HEK293T (cell line): ENCODE measurements at places on chromosomes 7 and 10.

GRCh38 chr7:88586219-88586618 lies 173.3 kb upstream of the ZNF804B start:
- DNase-seq: no peak

- DNase-seq: no peak
These were observed 245.1 kb downstream of the STK31 start for GRCh38 chr7:23955145-23955544.

GRCh38 chr10:46283580-46284285 lies 3.1 kb upstream of the ANTXRL start:
- no peak for DNase-seq

DNA sequence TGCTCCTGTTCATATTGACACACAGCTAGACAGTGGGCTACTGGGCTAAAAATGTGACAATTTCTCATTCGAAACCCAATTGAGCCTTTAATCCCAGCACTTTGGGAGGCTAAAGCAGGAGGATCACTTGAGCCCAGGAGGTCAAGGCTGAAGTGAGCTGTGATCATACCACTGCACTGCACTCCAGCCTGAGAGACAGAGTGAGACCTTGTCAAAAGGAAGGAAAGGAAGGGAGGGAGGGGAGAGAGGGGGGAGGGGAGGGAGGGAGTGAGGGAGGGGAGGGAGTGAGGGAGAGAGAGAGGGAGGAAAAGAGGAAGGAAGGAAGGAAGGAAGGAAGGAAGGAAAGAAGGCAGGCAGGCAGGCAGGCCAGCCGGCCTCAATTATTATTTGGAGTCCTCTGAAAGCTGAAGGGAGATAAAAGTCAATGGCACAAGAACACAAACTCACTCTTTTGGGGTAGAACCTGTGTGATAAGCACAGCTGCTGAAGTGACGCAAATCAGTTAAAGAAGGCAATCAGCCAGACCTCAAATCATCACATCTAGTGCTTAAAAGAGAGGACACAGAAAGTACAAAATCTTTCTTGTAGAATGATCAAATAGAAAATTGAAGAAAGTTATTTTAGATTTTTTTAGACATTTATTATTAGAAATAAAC lies 98.1 kb downstream of the CCDC71L start:
- DNase-seq: no peak

DNA sequence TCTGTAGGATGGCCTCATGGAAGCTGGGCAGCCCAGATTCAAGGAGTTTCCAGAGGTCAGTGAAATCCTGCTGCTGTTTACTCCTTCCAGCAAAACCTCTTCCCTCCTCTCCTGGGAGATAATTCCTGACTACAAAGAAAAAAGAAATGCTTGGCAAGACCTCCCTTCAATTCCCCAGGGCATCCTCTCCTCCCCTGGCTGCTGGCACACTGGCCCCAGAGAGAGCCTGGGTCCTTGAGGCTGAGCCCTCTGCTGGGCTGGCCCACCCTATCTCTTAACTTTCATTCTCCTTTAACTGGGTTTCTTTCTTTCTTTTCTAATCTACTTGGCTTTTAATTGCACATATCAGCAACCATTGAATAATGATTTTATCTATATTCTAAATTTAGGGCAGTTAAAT lies 7.7 kb downstream of the DRGX start:
- DNase-seq: no peak

- DNase-seq: no peak
These were observed 346.5 kb downstream of the TYW1 start for GRCh38 chr7:67343114-67343513.

DNA sequence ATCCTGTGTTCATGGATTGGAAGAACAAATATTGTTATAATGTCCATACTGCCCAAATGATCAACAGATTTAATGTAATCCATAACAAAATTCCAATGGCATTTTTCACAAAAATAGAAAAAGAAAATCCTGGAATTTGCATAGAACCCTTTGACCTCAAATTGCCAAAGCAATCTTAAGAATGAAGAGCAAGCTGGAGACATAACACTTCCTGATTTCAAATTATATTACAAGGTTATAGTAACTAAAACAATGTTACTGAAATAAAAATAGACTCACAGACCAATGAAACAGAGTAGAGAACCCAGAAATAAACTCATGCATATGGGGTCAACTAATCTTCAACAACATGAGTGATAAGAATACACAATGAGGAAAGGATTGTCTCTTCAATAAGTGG lies 302.5 kb downstream of the PHTF2 start:
- DNase-seq: no peak

- DNase-seq: no peak
These were observed 130.8 kb downstream of the MDFIC start for GRCh38 chr7:115052706-115053105.

- DNase-seq: no peak
These were observed 396.5 kb upstream of the VSTM2A start for GRCh38 chr7:54145716-54146115.

DNA sequence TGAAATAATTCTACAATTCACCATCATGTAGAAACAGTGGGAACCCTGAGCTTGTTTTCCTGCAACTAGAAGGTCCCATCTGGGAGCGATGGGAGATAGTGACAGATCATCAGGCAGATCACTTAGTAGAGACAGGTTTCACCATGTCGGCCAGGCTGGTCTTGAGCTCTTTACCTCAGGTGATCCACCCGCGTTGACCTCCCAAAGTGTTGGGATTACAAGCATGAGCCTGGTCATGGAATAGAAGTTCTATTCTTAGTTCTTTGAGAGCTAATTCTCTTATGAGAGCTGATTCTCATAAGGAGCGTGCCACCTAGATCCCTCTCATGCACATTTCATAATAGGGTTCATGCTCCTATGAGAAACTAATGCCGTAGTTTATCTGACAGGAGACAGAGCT lies 778.0 kb upstream of the AUTS2 start:
- DNase-seq: no peak

DNA sequence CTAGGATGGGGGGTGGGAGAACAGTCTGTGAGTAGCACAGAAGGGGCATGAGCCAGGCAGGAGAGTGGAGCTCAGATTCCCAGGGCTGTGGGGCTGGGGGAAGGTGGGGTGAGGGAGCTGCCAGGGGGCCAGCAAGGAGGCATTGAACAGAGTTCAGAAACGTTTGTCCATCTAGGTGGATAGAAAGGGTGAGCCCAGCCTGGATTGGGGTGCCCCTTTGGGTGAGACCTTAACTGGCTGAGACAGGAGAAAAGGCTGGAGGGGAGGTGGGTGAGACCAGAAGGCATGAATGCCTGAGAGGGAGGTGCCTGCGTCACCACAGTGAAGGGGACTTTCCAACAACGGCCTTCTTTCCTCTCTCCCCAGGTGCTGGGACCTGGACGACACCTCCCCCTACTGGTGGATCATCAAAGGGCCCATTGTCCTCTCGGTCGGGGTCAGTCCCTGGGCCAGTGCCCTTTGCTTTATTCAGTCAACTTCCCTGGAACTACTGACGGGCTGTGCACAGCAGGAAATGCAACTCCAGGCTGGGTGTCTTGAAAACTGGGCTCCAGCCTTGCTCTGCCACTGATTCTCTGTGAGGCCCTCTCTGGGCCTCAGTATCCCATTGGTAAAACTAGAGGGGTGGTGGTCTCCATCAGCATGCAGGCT lies 11.0 kb downstream of the GHRHR start:
- DNase-seq: peak; percentile 72

DNA sequence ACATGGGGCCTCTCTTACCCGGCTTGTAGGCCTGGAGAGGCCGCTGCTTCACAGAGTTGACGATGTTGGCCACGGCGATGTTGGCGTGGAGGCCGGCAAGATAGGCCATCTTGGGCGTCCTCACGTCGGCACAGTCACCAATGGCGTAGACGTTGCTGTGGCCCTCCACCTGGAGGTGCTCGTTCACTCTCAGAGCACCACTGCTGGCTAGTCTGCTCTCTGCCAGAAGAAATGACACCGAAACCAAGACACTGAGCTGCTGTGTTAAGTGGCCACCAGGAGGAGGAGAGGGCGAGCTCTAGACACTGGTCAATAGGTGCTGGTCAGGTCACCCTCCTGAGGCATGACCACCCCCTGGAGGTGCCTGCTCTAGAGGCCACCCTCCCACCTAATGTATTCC lies 17.7 kb downstream of the AIFM2 start:
- no peak for DNase-seq

DNA sequence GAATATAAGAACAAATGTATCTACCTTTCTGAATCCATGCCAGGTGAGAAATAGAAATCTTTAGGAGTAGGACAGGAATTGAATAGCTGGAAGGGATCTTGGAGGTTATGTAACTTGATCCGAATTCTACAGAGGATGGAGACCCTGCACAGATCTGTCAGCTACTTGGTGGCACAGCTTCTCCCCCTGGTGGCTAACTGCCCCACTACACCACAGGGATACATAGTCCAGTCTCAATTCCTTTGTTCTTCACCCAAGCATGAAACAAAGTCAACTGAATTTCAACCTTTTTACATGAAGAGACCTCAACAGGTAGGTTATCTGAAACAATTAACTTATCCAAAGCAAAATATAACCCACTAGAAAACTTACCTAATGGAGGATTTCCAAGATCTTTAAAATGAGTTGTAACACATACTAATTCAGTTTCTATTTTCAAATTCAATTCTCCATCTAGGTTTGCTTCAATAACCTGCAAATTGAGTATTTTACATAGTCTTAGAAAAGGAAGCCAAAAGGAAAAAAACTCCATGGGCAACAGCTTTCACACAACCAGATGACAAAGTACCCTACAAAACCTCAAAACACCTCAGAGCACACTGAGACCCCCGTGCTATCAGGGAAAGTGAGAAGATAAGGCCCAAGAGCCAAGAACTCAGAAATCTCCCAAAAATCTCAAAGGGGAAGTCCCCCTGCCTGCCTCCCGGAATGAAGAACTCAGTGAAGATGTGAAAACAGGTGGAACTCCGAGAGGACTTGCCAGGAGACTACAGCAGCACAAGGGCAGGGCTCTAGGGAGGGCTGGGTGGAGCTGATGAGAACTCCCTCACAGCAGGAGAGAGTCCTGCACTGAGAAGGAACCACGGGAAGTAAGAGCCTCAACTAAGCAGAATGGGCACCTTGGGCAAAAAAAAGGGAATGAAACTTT lies 10.3 kb downstream of the HUS1 start:
- peak; percentile 75 for DNase-seq

DNA sequence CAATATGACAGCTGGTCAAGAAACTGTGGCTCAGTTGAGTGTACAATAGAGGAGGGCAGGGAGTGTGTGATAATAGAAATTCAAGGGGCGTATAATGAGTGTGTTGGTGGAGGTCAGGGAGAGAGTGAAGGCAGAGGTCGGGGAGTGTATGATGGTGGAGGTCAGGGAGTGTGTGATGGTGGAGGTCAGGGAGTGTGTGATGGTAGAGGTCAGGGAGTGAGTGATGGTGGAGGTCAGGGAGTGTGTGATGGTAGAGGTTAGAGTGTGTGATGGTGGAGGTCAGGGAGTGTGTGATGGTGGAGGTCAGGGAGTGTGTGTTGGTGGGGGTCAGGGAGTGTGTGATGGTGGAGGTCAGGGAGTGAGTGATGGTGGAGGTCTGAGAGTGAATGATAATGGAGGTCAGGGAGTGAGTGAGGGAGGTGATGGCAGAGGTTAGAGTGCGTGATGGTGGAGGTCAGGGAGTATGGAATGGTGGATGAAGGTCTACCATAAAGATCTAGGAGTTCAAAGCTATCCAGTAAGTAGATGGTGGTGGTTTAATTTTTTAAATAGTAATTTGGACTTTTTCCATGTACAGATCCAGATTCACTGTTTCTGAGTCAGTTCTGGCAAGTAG lies 57.7 kb upstream of the TNS3 start:
- no peak for DNase-seq

GRCh38 chr10:13074563-13075451 lies 25.2 kb upstream of the OPTN start:
- DNase-seq: peak; percentile 79

- no peak for DNase-seq
These were observed 23.9 kb upstream of the GPR26 start for GRCh38 chr10:123642293-123642692.

GRCh38 chr7:82109288-82109687 lies 334.3 kb downstream of the CACNA2D1 start:
- DNase-seq: no peak

GRCh38 chr7:80008039-80008438 lies 126.6 kb upstream of the GNAI1 start:
- no peak for DNase-seq

GRCh38 chr7:42348631-42349030 lies 111.6 kb upstream of the GLI3 start:
- no peak for DNase-seq

DNA sequence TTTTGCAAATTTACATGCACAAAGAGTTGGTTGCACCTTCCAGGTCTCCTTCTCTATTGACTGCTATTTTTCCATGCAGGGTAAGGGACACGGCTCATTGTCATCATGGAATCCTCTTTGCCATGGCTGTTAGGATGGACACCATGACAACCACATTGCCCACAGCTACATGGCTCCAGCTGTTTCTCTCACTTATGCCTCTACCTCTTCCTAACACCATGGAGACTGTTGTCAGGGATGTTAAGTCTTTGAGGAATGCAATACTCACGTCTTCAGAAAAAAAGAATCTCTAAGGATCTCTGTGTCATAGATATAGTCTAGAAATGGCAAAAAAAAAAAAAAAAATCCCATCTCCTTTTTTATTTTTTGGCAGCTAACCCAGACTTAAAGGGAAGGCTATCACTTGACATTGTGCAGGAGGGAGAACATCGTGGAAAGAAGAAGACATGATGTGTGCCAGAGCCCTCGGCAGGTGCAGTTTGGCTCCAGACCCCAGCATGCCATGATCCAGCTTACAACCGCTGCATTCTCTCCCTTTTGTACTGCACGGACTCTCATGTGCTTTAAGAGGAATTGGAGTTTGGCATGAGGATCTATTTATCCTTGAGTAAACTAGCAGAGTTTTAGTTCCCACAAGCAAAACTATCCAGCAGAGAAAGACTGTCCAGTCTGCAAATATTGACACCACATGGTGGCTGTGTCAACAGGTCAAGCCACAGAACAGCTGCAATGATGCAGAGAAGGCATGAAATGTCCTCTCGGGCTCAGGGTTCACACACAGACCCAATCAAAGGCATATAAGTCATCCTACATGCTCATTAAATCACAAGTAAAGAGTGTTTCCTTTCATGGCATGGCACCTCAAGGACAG lies 70.8 kb downstream of the FRMD4A start:
- no peak for DNase-seq

GRCh38 chr7:30970594-30971094 lies 6.9 kb downstream of the GHRHR start:
- DNase-seq: peak; percentile 8

DNA sequence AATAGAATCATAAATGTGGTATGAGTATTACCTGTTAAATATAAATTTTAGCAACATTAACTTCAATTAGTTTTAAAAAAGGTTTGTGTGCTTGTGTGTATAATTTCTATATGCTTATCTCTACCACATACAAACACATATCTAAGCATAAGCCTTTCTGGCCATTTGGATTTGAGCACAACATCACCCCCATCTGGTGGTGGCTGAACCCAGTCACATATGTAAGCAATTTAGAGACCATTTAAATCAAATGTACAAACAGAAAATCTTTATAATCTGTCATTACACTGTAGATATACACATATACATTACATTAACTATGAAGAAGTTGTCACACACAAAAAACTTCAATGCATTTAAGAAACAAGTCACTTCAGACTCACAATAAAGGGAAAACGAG lies 31.7 kb downstream of the GPR22 start:
- peak; percentile 17 for DNase-seq

GRCh38 chr10:77669892-77670291 lies 32.3 kb upstream of the KCNMA1 start:
- DNase-seq: no peak
